Kidney (tissue), 22 donors: ENCODE measurements at places on chromosomes 5 and 9.

DNA sequence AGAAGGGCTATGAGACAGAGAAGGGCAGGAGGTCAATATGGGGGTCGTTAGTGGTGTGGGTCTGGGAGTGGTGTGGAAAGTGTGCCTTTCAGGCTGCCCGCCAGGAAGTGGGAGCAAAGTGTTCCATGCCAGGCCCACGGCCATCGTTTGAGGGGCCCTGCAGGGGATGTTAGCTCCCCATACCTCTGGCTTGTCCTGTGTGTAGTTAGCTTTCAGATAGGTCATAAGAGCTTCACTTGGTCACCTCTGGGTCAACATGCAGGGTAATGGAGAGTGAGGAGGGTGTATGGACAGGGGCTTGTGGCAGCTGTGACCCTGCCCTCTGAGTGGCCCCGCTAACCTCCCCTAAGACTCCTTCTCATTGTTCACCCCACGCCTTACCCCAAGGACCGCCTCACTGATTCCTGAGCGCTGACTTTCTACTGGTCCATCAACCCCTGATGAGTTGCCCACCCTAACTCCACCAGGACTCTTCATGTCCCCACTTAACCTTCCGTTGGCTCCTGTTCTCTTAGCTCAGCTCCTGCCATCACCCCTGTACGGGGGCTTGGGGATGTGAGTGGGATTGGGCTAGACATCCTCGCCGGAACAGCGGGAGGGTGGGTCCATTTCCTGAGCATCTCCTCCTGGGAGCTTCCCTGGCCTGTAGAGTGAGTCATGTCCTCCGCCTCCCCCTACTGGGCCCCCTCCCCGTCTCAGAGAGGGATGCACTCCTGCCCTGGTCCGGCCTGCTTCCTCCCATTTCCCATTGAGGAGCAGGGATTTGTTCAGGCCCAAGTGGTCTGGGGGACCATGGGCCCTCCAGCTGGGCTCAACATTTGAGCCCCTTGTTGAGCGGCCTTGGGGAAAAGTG is 125.7 kb downstream of the FGF18 start:
- DNase-seq: no peak

- no peak for DNase-seq
Measured at GRCh38 chr5:171736976-171737891, 48.4 kb upstream of the SMIM23 start.

GRCh38 chr5:142779163-142779840 is 9.1 kb downstream of the ARHGAP26 start:
- DNase-seq: no peak

- no peak for DNase-seq
Measured at GRCh38 chr5:61970218-61970617, 335.8 kb upstream of the KIF2A start.

- no peak for DNase-seq
Measured at GRCh38 chr5:30041831-30042385, 1151.6 kb upstream of the CDH6 start.

GRCh38 chr5:80921026-80921425 is 39.1 kb upstream of the RASGRF2 start:
- DNase-seq: no peak

DNA sequence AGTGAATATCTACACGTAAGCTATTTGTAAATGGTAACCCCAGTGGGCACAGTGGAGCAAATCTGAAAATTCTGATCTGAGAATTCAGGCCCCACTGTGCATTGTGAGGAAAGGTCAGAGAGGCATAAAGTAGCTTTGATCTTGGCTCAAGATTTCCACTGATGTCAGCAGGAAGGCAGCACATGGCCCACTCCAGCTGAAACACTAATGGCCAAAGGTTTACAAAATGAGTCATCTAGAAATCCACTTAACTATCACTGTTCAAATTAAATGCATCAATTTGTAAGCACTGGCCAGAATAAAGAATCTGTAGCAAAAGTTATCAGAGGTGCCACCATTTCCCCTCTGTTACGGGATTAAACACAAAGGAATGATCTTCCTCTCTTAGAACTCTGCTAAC is 191.6 kb downstream of the C9orf152 start:
- no peak for DNase-seq

DNA sequence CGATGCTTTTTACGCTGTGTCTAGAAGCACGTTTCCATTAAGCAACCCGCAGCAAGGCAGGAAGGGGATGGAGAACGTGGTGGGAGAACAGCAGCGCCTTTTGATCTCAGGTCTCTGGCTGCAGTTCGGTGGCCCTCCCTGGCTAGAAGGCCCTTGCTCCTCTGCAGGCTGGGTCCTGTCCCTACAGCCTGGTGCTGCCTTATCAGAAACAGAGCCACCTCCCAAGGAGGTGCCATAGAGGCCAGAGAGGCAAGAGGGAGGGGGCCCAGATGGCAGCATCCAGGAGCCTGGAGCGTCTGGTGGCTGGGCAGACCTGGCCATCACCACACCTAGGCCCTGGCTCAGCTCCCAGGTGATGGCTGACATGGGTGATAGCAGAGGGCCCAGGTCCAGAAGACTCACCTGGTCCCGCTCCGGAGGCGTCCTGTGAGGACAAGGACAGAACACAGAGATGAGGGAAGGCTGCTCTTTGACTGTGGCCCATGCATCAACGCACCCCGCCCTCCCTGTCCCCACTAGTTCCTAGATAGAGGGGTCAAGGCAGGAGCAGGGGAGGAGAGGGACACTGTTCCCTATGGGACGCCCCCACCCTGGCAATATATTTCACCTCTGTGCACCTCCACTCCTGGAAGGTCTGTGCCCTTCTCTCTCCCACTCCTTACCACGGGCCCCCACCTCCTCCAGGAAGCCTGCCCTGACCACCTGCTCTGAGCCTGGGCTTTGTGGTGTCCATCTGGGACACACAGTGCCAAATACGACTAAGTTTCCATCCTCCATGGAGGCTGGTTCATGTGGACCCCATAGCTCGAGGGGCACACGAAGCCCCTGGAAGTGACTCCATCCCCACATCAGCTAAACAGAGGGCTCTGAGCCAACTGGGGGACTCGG is 41.6 kb upstream of the SARDH start:
- DNase-seq: no peak

DNA sequence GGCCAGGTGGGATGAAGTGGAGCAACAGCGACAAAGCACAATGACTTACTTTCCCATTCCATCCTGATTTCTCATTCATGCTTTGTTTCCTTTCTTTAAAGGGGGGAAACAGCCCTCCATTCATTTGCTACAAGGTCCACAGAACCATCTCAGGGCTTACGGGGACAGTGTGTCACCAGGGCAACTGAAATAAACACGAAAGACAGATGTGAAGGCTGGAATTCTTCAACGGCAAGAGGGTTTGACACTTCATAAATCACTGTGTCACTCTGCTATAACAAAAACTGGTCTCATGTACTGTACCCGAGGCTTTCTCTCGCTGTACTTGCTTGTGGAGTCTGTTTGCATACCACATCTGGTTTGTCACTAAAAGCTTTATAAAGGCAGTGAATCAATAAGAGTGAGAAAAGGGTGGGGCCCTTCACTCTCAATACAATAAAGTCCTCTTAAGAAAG is 150.8 kb downstream of the EFNA5 start:
- DNase-seq: no peak

DNA sequence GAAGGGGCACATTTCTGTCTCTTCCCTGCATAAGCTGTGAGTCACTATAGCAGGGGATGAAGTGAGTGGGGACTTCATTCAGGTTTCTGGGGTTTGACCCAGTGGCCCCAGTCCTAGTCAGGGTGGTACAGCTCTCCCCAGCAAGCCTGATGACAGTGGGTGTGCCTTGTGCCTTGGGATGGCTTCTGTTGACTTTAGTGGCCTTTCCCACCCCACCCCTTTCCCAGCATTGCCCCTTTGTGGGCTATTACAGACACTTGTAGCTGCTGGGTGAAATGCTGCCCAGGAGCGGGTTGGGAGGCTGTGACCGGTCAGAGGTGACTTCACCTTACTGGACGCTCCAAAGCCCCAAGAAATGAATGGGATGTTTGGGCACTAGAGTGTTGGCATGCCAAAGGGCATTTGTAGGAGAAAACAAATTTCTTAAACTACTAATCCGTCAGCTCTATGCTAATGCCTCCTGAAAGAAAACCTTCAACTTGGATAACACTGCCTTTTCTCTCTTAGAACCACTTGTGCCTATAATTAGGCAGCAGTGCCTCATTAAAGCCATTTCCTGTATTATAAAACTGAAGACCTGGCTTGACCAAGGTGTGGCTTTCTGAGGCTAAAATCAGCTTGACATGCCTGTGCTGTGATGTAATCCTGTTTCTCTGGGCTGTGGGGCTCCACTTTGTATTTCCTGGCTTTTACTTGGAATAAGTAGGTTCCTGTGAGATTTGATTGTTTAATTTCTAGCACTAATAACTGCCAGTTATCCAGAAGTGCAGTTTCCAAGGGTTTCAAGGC is 119.0 kb upstream of the SLC25A48 start:
- peak; percentile 42 for DNase-seq

DNA sequence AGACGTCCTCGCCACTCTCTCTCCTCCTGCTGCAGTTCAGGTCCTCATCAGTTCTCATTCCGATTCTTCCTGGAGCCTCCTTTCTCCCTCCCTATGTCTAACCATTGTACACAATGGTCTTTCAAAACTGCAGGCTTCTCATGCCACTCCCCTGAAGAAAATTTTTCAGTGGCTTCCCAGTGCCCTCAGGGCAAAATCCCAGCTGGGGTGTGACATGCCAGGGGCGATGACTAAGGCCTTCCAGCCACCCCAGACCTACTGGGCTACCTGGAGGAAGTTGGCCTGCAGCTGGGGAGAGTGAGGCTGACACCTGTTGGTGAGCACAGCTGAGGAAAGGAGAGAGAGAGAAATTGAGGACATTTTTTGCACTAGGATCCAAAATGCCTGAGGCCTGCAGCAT is 65.2 kb downstream of the SREK1 start:
- DNase-seq: no peak

GRCh38 chr9:72444435-72444834 is 77.0 kb upstream of the TMC1 start:
- no peak for DNase-seq

DNA sequence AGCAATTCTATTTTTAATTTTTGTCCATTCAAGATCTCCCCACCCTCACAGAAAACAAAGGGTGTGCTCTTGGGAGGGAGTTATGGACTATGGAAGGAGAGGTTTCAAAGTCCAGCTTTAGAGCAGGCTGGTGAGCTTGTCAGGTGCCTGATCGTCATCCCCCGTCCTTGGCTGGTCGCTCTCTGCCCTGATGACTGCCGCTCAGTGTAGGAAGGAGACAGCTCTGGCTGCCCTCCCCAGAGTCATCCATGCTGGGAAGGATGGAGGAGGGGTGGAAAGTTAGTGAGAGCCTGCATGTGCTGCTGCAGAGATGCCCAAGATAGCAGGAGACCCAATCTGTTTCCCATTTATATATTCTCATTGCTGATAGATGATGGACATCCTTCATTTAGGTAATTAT is 96.6 kb downstream of the NLN start:
- DNase-seq: no peak

DNA sequence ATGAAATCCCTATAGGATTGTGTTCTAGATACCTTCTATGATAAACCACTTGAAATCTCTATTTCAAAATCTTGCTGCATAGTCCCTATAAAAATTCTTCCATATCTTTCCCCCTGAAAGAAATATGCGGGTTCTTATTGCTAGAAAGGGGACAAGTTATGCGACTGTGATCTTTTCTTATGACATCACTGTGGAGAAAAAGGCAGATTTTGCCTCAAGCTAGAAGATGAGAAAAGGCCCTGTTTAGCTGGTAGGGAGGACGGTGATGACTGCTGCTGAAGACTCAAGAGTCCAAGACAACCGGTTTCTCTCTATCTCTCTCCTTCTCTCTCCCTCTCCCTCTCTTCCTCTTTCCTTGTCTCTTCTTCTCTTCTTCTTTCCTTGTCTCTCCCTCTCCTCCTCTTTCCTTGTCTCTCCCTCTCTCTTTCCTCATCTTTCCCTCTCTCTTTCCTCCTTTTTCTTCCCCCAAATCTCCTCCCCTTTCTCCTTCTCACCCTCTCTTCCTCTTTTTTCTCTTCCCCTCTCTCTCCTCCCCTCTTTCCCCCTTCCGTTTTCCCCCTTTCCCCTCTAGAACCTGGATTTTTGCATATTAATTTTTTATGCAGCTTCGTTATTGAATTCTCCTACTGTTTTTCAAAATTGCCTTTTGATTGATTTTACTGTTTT is 5.3 kb downstream of the OR2S2 start:
- no peak for DNase-seq

GRCh38 chr5:149633476-149634350 is 52.4 kb downstream of the ARHGEF37 start:
- no peak for DNase-seq

DNA sequence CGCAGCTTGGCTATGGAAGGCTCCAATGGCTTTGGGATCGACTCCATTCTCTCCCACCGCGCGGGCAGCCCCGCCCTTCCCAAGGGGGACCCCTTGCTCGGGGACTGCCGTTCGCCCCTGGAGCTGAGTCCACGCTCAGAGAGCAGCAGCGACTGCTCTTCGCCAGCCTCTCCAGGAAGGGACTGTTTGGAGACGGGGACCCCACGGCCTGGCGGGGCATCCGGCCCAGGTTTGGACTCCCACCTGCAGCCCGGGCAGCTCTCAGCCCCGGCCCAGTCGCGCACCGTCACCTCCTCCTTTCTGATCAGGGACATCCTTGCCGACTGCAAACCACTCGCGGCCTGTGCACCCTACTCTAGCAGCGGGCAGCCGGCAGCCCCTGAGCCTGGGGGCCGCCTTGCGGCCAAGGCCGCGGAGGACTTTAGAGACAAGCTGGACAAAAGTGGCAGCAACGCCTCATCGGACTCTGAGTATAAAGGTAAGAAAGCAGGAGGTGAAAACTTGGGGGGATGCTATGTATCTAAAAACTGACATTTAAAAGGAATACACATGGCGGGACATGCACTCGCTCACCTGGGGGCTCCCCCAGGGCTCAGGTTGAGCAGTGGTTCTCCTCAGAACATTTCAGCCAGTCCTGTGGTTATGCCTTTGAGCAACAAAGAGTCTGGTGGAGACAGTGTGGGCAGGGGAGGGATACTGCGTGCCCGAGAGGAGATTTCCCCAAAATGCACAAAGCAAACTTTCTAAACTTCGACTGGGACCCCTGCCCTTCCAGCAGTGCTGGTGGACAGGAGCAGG is 579 bp downstream of the BARHL1 start:
- no peak for DNase-seq

GRCh38 chr9:34551751-34552605 is 29.2 kb upstream of the ENHO start:
- peak; percentile 57 for DNase-seq

- no peak for DNase-seq
Measured at GRCh38 chr9:26723486-26723885, 169.1 kb downstream of the CAAP1 start.

DNA sequence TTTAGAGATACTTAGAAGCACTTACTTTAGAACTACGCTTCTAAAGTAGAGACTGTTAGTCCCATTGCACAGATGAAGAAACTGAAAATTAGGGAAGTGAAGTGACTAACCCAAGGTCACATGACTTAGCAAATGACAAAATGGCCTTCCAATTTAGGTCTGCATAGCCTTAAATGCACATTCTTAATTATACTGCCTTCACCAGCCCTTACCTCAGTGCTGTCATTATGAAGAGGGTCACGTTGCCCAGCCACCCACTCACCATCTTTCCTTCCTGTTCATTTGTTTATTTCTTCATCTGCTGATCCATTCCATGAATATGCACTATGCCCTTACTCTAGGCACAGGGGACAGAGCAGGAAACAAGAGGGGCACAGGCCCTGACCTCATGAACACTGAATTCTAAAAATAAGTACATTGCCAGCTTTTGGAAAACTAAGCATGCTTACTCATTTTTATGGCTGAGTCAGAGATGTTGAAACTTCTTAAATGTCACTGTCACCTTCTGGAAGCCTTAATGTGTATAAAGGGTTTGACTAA is 8.6 kb downstream of the HAVCR2 start:
- no peak for DNase-seq
